Epithelial cell of esophagus (primary cell): ENCODE measurements at places on chromosomes 7 and 10.

GRCh38 chr7:464454-465401, 54.9 kb downstream of the PDGFA start:
- no peak for DNase-seq

DNA sequence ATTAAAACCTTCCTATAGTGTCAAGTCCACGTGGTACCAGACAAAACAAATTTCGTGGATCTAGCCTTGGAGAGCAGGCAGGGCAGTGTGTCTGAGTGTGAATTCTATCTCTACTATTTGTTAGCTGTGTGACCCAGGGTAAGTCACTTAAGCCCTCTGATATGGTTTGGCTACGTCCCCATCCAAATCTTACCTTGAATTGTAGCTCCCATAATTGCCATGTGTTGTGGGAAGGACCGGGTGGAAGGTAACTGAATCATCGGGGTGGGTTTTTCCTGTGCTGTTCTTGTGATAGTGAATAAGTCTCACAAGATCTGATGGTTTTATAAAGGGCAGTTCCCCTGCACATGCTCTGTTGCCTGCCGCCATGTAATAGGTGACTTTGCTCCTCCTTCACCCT, 2.8 kb upstream of the NPFFR1 start:
- no peak for DNase-seq

- DNase-seq, result no peak
Measured at GRCh38 chr10:86344714-86345161, 21.9 kb downstream of the GRID1 start.

DNA sequence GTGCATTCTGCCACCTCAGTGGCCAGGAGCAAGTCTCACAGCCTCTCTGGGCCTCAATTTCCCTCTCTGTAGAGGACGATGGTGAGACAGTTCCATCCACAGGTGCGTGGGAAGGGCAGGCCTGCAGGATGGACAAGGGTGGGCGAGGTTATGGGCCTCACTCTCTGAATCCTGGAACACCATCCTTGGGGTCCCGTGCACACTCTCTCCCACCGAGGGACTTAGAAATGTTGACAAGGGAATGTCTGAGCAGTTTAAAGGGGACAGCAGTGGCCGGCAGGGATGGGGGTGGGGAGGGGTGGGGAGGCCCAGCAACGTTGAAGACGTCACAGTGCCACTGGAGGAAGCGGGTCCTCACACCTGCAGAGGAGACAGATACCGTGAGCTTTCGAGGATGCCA, 111.5 kb downstream of the FOXL3 start:
- no peak for DNase-seq

DNA sequence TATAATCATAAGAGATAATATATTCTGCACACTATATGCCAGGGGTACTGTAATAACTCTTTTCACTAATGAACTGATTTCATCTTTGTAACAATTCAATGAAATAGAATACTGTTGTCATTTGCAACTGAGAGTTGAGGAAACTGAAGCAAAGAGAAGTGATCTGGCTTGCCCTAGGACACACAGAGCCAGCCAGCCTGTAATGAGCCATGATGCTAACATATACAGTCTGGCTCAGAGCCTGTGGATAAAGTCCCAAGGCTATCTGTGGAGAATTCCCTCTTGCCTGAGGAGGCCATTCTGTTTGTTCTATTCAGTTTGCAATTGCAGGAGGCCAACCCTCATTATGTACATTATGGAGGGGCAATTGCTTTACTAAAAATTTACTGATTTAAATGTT, 241.3 kb downstream of the CXCL12 start:
- no peak for DNase-seq

DNA sequence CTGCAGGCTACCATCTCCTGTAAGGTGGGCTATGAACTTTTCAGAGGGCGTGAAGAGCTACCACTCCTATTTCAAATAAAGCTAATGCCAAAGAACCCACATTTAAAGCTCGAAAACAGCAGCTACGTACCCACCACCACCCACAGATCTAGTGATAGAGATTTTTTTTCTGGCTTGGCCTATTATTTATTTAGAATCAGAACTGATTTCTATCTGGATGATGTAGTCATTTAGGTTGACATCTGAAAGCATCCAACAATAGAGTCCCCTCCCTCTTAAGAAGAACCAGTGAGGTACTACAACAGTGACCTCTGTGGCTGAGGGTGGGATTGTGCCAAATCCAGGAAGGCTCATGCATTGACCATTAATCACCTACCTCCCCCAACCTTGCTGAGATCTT, 113.8 kb upstream of the ADO start:
- no peak for DNase-seq

- DNase-seq, result no peak
Measured at GRCh38 chr7:2585446-2585845, 26.7 kb downstream of the IQCE start.

DNA sequence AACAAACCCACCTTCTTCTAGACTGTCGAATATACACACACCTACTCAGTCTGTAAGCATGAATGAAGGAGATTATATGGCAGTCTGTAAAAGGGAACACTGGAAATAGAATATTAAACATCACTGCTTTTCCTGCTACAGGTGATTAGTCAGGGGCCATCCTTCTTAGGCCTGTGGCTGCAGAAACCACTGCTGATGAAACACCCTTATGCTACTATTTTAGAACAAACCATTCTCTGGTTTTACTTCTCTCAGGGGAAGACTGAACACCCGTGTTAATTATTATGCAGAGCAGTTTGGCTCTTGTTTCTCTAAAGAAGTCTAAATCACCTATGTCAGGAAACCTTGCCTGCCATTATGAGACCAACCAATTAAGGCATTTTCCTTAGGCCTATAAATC, 351.1 kb upstream of the KLF6 start:
- DNase-seq, result peak; percentile 18

DNA sequence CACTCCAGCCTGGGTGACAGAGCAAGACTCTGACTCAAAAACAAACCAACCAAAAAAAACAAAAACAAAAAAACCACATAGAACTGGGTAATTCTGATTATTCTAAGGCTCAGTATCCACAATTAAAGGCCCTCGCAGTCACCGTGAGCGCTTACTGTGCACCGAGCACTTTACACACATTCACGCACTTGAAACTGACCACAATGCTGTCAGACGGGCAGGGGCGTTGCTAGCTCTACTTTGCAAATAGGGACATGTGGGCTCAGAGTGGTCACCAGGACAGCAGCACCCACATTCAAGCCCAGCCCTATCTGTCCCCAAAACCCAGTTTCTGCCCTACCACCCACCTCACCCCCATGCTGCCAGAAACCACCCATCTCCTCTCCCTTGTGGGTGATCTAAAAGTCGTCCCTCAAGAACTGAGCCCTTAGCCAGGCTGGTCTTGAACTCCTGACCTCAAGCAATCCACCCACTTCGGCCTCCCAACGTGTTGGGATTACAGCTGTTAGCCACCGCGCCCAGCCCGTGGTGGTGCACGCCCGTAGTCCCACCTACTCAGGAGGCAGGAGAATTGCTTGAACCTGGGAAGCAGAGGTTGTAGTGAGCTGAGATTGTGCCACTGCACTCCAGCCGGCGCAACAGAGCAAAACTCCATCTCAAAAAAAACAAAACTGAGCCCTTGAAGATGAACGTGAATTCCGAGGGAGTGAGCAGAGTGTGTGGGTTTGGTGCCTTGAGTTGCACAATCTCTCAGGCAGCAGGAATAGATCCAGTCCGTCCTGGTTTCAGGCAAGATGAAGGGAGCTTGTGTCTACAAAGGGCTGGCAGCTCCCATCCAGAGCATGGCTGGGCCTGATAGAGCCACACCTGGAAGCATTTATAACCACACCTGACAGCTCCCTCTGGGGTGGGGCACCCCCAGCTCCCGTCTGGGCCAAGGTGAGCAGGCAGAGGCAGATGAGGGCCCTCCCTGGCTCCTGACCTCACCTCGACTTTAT, 5.4 kb upstream of the HSPB1 start:
- peak; percentile 100 for DNase-seq

GRCh38 chr10:29537799-29538198, 97.0 kb downstream of the SVIL start:
- no peak for DNase-seq

DNA sequence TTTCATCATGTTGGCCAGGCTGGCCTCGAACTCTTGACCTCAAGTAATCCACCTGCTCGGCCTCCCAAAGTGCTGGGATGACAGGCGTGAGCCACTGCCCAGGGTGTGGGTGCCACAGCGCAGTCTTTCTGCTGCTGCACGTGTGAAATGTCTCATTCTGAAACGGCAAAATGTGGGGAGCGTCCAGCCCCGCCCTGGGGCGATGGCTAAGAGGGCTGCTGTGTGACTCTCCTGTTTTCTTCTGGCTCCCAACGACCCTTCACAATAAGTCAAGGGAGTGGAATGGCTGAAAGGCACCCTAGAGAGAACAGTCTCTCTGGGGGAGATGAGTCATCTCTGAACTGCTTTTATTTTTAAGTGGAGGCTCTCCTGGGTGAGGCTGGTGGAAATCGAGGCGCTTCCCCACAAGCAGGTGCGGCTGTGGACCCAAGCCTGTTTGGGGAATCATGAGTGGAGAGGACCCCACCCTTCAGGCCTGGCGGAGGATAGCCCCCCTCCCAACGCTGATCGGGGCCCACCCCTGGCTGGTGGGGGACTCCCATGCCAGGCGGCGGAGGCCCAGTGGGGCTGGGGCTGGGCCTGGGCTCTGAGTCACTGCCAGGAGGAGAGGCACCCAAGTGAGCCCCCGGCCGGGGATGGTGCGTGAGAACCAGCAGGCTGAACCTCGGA, 18.0 kb downstream of the ADAP1 start:
- DNase-seq, result peak; percentile 52

DNA sequence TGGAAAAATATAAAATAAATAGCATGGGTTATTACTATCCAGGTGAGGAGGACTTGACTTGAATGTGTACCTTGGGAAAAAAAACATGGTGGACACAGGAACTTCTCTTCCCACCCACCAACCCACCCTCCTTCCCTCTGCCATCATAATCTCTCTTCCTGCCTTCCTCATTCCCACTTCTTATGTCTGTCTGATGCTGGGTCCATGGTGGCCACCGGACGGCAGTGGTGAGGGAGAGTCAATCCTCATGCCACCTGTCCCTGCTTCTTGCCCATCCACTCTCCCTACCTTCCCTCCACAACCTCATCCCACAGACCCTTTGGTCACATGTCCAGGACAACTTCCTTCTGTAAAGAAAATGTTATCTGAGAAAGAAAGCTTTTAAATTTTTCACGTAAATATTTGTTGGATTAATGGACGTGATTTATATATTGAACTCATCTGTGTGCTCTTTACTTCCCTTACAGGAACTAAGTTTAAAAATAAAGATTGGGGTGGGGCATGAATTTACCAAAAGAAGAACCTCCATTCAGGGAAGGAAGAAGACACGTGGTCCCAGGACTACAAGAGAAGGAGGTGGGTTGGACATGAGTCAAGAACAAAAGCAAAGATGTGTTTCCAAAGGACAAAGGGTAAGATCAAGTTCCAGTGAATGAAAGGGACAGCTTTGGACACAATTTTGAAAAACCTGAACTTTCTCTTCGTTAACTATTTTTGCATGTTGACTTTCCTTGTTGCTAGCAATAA, 104.5 kb downstream of the PIP4K2A start:
- DNase-seq, result no peak

- DNase-seq, result no peak
Measured at GRCh38 chr10:128914681-128915080, 552.4 kb upstream of the MGMT start.

DNA sequence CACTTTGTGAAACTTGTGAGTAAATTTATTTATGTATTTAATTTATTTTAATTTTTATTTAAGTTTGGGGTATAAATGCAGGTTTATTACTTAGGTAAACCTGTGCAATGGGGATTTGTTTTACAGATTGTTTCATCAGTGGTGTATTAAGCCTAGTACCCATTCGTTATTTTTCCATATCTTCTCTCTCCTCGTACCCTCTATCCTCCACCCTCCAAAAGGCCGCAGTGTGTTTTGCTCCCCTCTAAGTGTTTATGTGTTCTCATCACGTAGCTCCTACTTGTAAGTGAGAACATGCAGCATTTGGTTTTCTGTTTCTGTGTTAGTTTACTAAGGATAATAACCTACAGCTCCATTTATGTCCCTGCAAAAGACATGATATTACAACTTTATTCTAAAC, 145.4 kb upstream of the SMIM30 start:
- DNase-seq, result no peak
